ENCODE measurements at places on chromosomes 7 and 10.
A peak's percentile ranks its signal among the peaks of the same experiment; 100 is the strongest.

GRCh38 chr7:45028138-45028919 is 28.3 kb downstream of the CCM2 start:
- no peak for DNase-seq

DNA sequence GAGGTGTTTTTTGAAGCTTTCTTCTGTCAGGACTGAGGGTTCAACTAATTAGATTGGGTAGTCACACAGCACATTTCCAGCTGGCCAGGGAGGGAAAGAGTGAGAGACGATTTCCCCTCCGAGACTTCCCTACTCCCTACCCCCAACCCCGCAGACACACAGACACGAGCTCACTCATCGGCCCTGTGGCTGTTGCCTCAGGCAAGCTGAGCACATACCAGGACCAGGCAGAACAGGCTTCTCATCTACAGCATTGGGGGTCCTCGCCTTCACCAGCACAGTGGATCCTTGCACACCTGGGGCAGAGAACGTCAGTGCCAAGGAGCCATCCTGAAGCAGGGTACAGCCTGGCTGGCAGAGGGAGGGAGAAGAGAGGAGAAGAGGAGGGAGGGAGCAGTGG is 144.1 kb downstream of the TMEM178B start:
- no peak for DNase-seq

- no peak for DNase-seq
Observed at GRCh38 chr10:114615600-114616007, 42.5 kb downstream of the ABLIM1 start.

DNA sequence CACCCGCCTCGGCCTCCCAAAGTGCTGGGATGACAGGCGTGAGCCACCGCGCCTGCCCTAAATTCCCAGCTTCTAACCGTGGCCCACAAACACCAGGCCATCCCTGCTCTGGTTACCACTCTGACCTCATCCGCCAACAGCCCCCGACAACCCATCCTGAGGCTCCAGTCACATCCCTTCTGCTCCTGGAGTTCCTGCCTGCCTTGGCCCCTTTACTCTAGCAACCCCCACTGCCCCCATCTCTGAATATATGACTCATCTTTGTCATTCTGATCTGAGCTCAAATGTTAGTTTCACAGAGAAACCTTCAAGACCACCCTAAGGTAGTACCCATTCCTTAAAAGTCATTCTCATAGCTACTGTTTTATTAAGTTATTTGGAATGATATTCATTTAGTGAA is 26.6 kb downstream of the RHEB start:
- DNase-seq = peak; percentile 30

DNA sequence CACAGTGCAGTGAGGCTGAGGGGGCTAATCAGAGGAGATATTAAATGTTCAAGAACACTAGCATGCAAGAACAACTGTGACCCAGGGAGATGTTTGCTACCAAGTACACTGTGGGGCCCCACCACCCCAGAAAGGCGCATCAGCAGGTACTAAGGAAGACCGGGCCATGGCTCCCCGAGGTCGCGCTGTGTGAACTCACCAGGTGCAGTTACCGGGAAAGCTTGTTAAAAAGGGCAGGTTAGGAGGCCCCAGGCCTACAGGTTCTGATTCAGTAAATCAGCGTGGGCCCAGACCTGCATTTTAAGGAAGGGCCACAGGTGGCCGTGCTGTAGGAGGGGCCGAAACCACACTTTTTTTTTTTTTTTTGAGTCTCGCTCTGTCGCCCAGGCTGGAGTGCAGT is 54.6 kb downstream of the TMEM209 start:
- DNase-seq = no peak

- DNase-seq = no peak
Observed at GRCh38 chr10:63836666-63837442, 315.7 kb downstream of the REEP3 start.

Measured in ELR (cell line).